ENCODE measurements at places on chromosomes 3 and 15. TPM values are rescaled to one million over a fixed set of nuclear protein-coding genes. Genes with fewer than 3 reads are reported as not detected.

DNA sequence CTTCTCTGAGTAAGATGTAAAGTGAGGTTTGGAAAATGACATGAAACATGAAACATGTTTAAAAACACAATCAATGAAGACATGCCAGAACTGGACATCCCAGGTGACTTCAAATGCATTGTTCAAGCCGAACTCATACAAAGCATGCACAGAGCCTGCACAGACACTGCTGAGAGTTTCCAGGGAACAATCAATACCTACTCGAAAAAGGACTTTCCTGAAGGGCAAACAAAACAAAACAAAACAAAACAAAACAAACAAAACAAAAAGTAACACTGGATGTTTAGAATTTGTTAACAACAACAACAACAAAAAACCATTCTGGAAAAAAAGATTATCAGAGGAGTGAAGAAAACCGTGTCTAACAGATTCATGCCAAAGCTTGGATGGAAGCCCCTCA lies 10.5 kb upstream of the TM4SF19 start:
- peak overlapping the region; percentile 23 for H3K27ac ChIP-seq
- H3K4me1 ChIP-seq, result peaks cover 23% of the 10 kb centered on the region
- DNase-seq, result no peak

DNA sequence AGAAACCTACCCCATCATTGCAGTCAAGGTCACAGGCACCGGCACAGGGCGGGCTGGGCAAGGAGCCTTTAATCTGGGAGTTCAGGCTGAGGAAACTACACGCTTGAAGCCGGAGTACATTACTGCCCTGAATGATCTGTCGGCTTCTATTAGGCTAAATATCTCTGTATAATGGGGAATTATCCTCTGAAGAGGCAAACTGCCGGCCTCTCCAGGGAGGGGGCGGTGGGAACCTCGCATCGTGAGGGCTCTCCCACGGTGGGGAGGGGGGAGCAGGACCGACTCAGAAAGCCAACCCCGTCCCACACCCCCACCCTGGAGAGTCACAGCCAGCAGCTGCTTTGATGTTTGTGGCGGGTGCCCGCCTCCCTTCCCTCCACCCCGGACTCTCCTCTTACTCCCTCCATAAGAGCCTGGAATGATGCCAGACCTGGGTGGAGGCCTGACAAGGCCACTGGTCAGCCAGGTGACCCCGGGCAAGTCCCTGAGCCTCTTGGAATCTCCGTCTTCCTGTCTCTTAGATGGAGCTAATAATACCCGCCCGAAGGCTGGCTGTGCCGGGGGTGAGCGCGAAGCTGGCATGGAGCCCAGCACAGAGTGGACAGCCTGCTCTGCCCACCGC lies 63.4 kb upstream of the LINGO1 start:
- no peaks in the 10 kb centered on the region for H3K27me3 ChIP-seq
- DNase-seq, result no peak
- H3K4me3 ChIP-seq, result no peak overlapping the region
- no peaks in the 10 kb centered on the region for H3K4me1 ChIP-seq
- no peaks in the 10 kb centered on the region for H3K36me3 ChIP-seq
- H3K27ac ChIP-seq, result no peak overlapping the region

GRCh38 chr15:98177966-98178592 lies 217.6 kb downstream of the ARRDC4 start:
- peak; percentile 33 for DNase-seq
- H3K4me3 ChIP-seq, result no peak overlapping the region
- H3K4me1 ChIP-seq, result peaks cover 10% of the 10 kb centered on the region
- H3K27ac ChIP-seq, result no peak overlapping the region
- peaks cover 41% of the 10 kb centered on the region for H3K27me3 ChIP-seq

GRCh38 chr3:183517607-183518006 lies 37.9 kb downstream of the KLHL6 start:
- no peaks in the 10 kb centered on the region for H3K36me3 ChIP-seq
- peaks cover 32% of the 10 kb centered on the region for H3K4me1 ChIP-seq
- DNase-seq, result no peak
- H3K27ac ChIP-seq, result no peak overlapping the region

- DNase-seq, result no peak
- H3K27me3 ChIP-seq, result peaks cover 19% of the 10 kb centered on the region
- H3K27ac ChIP-seq, result no peak overlapping the region
- no peak overlapping the region for H3K4me3 ChIP-seq
- H3K36me3 ChIP-seq, result no peaks in the 10 kb centered on the region
Measured at GRCh38 chr15:70806992-70807712, 43.8 kb upstream of the UACA start.

DNA sequence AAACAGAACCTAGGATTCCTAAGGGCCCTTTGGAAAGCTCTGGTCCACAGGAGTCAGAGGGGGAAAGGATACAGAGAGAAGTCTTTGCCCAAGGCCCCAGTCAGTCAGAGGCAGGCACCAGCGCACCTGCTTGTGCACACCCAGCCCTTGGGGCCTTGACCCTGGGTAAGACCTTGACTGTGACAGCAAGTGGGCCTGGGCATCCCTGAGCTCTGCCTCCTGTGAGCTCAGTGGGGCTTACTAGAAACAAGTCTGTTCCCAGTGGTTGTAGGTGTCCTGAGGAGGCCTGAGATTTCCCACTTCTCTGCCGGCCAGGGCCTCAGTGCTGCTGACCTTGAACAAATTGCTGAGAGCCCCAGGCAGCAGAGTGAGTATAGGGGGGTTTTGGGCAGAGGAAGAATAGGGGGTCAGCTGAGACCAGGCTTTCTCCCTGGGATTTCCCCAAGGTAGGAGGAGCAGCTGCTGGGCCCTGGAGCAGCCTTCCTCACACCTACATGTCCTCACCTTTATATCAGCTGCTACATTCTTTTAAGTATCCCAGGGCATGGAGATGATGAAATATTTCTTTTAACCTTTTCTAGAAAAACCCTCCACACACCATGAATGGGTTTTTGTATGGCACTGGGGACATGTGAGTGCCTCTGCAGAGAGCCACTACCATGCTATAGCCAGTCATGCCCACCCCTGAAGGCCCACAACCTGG lies 9.7 kb upstream of the DAG1 start:
- peaks cover 47% of the 10 kb centered on the region for H3K4me1 ChIP-seq
- DNase-seq, result no peak
- peak overlapping the region; percentile 80 for H3K27ac ChIP-seq
- no peaks in the 10 kb centered on the region for H3K36me3 ChIP-seq

DNA sequence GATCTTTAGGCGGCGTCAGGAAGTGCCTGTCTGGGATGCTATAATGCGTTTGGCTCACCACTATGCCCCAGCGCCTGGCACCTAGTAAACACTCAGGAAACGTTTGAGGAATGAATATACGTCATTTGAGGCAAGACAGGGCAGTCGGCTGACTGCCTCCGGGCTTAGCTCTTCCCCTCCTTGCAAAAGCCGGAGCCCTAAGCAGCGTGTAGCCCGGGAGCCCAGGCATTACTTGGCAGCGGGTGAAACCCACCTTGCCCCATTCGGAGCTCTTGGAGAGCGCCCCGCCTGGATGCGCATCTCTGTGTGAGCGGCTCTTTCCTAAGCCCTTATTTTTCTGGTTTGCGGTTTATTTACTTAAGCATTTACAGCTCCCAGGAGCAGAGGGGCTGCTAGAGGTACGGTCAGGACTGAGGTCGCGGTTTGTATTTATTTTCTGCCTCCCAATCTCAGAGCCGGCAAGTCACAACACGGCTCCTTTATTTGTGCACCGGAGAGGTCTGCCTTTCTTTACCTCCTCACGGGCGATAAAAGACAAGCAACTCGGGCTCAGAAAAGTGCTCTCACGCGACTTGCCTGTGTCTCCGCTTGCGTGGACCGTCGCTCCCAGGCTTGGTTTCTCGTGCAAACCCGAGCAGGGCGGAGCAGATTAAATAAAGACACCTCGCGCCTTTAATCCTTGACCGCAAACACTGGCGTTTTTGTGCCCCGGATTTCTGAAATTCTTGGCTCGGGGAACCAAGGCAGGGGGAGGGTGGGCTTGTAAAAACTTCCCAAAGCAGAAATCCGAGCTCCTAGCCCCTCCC lies 737 bp upstream of the ITPR1 start:
- H3K4me3 ChIP-seq, result peak overlapping the region; percentile 90
- H3K36me3 ChIP-seq, result no peaks in the 10 kb centered on the region
- peak; percentile 25 for DNase-seq
- H3K27me3 ChIP-seq, result peaks cover 30% of the 10 kb centered on the region
- H3K4me1 ChIP-seq, result peaks cover 16% of the 10 kb centered on the region

GRCh38 chr3:47117807-47118364 lies 46.0 kb downstream of the SETD2 start:
- no peaks in the 10 kb centered on the region for H3K4me1 ChIP-seq
- no peak overlapping the region for H3K27ac ChIP-seq
- H3K4me3 ChIP-seq, result no peak overlapping the region

GRCh38 chr15:88821993-88822392 lies 18.8 kb downstream of the ACAN start:
- H3K4me3 ChIP-seq, result no peak overlapping the region
- no peaks in the 10 kb centered on the region for H3K4me1 ChIP-seq
- no peaks in the 10 kb centered on the region for H3K36me3 ChIP-seq
- no peak overlapping the region for H3K27ac ChIP-seq

DNA sequence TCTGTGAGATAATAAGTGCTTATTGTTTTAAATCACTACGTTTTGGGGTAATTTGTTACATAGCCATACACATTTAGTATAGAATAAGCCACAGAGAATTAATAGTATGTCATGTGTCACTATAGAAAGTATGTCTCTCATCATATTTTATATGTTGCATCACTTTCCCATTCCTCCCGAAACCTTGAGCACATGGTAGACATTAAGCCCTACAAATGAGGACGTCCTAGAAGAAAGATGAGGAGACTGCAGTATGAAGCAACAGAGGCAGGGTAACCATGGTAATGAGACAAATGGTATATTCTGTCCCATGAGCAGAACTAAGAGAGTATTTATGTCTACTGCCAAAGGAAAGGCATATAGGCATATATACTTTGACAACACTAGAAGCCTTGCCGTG lies 720.2 kb downstream of the ROBO1 start:
- peaks cover 7% of the 10 kb centered on the region for H3K36me3 ChIP-seq
- H3K27me3 ChIP-seq, result no peaks in the 10 kb centered on the region
- H3K4me1 ChIP-seq, result peaks cover 13% of the 10 kb centered on the region
- no peak overlapping the region for H3K27ac ChIP-seq
- no peak for DNase-seq
- no peak overlapping the region for H3K4me3 ChIP-seq

GRCh38 chr3:58824285-58824684 lies 157.7 kb upstream of the FAM3D start:
- no peak overlapping the region for H3K27ac ChIP-seq
- peak; percentile 29 for DNase-seq
- no peaks in the 10 kb centered on the region for H3K27me3 ChIP-seq
- peaks cover 12% of the 10 kb centered on the region for H3K4me1 ChIP-seq
- no peak overlapping the region for H3K4me3 ChIP-seq

GRCh38 chr3:27279123-27279522 lies 90.1 kb downstream of the NEK10 start:
- no peak overlapping the region for H3K27ac ChIP-seq
- no peaks in the 10 kb centered on the region for H3K27me3 ChIP-seq
- no peak for DNase-seq
- no peaks in the 10 kb centered on the region for H3K36me3 ChIP-seq
- no peak overlapping the region for H3K4me3 ChIP-seq

GRCh38 chr3:61401359-61401758 lies 150.1 kb upstream of the FHIT start:
- H3K36me3 ChIP-seq, result no peaks in the 10 kb centered on the region
- no peak overlapping the region for H3K27ac ChIP-seq
- H3K4me1 ChIP-seq, result no peaks in the 10 kb centered on the region
- DNase-seq, result no peak

GRCh38 chr3:133428552-133428951 lies 28.7 kb downstream of the BFSP2 start:
- no peaks in the 10 kb centered on the region for H3K27me3 ChIP-seq
- H3K36me3 ChIP-seq, result no peaks in the 10 kb centered on the region
- no peak overlapping the region for H3K27ac ChIP-seq
- no peak overlapping the region for H3K4me3 ChIP-seq

- H3K4me3 ChIP-seq, result no peak overlapping the region
- DNase-seq, result no peak
- H3K36me3 ChIP-seq, result no peaks in the 10 kb centered on the region
- H3K27me3 ChIP-seq, result peaks cover 41% of the 10 kb centered on the region
- no peaks in the 10 kb centered on the region for H3K4me1 ChIP-seq
Measured at GRCh38 chr15:98567951-98568350, 80.4 kb upstream of the IGF1R start.

DNA sequence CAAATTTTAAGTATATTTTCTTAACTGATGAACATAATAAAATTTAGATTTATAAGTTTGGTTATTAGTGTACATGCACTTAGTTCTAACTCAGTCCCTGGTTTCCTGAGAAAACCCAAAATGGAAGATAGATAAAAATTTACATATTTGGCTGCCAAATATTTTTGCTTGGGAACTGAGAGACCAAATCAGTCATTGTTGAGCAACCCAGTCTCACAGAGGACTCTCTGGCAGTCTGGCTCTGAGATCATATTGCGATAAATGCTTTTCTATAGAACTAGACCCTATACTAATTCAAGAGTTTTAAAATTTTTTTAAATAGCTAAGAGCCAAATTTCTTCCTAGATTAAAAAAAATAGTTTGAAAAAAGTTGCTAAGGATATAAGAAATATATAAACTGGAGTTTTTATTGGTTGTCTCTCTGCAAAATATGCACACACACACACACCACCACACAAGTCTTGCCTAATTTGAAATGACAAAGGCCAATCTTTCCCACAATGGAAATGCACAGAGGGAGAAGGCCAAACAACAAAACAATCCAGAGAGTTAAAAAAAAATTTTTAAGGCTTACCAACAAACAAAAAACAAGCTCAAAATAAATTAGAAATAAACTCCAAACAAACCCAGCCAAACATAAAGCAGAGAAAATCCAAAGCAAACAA lies 259.5 kb downstream of the MECOM start:
- peaks cover 69% of the 10 kb centered on the region for H3K4me1 ChIP-seq
- no peak for DNase-seq
- peak overlapping the region; percentile 81 for H3K27ac ChIP-seq
- H3K4me3 ChIP-seq, result no peak overlapping the region

DNA sequence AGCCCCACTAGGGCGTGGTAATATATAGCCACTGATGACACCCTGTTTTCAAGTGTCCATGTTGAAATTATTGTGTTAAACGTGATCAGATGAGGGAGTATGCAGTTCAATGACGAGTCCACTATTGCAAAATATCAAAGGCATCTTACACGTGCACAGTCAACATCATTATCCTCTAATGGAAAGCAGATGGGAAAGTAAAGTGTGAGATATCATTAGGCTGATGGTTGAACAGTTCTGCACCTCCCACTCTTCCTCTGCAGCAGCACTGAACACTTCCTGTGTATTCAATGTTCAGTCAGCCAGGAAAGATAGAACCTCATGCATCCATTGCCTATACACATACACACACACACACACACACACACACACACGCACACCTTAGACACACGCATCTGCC lies 431.8 kb upstream of the CCDC54 start:
- H3K4me3 ChIP-seq, result no peak overlapping the region
- peaks cover 2% of the 10 kb centered on the region for H3K4me1 ChIP-seq
- no peak overlapping the region for H3K27ac ChIP-seq

The IGDCC3 gene
- total RNA-seq, result 125 TPM

The SYNPR gene
- total RNA-seq, result 13.3 TPM

The ROPN1B gene
- total RNA-seq, result not detected

The SLC35G2 gene
- total RNA-seq, result 2.4 TPM

The SEMA3B gene
- 24.6 TPM for total RNA-seq

The TATDN2 gene
- total RNA-seq, result 35.5 TPM

The ATG7 gene
- total RNA-seq, result 29.1 TPM

Data from progenitor cell of endocrine pancreas (in vitro differentiated cells).